ENCODE measurements at places on chromosomes 2 and 18.

GRCh38 chr18:70513502-70514171 is 224.8 kb downstream of the SOCS6 start:
- no peak for DNase-seq

DNA sequence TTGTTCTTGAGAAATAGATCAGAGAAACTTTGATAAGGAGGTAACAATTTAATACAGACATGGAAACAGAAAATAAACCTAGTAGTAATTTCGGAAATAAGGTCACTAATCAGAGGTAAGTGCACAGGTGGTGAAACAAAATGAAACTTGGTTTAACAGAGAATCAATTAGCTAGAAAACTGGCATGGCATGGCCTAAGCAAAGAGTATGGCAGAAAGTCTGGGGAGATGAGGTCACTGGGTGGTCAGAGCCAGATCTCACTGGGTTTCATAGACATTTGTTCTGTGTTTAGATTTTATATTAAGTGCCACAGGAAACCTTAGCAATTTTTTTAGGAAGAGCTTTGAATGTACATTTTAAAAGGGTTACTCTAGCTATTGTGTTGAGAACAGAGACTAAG is 1216.0 kb upstream of the PIK3C3 start:
- no peak for DNase-seq

DNA sequence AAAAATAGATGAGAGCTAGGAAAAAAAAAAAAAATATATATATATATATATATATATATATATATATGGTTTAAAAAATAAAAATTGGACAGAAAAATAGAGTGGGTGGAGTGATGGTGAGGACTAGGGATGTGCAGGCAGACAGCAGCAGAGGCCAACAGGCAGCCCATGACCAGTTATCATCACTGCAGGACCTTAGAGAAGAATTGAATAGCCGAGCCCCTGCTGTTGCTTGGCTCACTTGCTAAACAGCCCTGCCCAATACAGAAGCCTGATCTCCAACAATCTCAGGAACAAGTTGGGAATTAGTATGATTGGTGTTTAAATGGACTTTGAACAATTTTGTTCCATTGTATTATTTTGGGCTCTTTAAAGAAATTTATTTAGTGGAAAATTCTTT is 967.5 kb upstream of the PIK3C3 start:
- DNase-seq: no peak

DNA sequence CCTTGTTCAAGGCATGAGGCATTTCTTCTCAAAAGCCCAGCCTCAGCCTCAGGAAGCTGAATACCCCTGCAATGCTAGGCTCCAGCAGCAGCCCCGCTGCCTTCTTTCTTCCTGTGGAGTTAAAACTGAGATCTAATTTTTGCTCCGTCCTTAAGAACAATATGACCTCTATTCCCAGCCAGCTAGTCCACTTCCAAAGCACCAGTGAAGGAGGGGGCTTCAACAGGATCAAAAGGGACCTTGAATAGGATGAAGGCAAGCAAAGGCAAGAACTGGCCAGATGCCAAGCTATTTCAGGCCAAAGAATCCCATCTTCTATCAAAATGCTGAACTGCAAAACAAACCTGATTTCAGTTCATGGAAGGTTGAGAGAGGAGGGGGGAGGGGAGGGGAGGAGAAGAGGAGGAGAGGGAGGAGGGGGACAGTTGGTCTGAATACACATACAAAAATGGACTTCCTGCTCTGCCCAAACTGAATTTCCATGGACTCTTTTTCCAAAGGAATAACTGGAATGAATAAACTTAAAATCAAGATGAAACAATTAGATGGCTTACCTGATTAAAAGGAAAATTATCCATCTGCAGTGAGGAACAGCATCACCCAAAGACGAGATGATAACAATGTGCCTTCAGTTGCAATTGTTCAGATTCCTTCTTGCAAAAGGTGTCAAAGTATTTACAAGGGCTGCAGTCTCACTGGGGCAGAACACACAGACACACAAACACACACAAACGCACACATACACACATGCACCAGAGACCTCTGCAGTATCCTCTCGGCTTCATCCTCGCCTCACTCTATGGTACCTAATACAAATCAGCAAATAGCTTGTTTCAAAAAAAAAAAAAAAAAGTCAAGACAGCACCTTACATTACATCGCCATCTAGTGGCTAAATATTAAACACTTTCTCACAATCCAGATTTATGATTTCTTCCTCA is at the start of gene SCN1A:
Gene SCN1A, minus strand, starts transcription at position 804 of the 939 bp plus-strand sequence. CDS start 54,399 bp downstream, outside the sequence.
- DNase-seq: no peak

- DNase-seq: no peak
These were observed 37.5 kb upstream of the CAB39 start for GRCh38 chr2:230674966-230675672.

- DNase-seq: no peak
These were observed 121.5 kb downstream of the RTN4 start for GRCh38 chr2:54928719-54929118.

DNA sequence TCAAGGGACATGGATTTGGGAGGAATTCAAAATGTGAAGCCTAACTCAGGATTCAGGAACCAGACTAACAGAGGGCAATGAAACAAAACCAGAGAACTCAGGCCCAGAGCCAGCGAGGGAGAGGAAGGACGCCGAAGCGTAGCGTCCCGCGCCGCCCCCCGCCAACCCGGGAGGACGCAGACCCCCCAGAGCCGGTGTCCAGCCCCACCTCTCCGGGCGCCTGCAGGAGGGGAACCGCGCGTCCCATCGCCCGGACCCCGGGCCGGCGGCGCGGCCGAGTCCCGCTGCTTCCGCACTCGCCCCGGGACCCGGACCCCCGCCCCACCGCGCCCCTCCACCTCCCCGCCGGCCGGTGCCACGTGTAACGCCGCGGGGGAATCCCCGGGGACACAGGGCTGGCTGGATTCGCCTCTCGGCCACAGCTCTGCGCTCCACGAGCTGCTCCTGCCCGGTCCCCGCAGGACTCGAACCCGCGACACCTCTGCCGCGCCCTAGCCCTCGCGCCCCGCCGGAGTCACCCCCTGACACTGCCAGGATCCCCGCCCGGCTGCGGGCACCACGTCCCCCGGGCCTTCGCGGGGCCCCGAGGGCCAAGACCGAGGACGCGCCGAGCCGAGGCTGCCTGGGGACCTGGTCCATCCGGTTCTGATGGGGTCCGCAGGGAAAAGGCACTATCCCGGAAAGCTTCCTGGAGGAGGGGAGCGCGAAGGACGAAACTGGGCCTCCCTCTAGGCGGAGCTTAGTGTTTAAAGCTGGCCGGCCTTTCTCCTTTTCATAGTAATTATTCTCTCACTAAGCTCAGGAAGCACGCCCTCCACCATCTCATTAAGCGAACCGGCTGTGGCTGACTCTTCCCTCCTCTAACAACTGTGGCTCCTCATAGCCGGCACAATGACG is 40.4 kb upstream of the FAM124B start:
- DNase-seq: peak; percentile 57

DNA sequence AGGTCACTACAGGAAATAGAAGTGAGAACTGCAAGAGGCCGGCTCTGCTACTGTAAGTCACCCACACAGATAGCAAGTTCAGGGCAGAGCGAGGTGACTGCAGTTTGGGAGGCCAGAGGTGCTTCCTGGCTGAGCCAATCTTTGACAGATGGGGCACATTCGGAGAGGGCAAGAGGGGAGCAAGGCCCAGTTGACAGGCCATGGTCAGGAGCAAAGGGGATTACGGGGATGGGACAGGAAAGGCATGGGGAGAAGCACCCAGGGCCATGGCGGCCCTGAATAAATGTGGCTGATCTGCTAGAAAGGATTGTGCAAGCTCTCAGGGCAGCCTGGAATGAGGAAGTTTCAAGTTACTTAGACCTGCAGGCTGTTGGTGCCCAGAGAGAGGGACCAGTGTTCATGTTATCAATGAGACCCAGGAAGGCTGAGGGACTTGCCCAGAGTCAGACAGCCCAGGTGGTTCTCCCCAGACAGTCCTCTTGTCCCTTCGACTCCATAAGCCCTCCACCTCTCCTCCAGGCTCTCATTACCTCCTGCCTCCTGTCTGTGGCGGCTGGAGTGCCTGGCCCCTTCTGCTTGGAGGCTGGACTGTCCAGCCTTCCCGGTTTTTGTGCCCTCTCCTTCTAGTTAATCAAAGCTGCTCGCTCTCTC is 123.3 kb downstream of the CTIF start:
- DNase-seq: peak; percentile 44

DNA sequence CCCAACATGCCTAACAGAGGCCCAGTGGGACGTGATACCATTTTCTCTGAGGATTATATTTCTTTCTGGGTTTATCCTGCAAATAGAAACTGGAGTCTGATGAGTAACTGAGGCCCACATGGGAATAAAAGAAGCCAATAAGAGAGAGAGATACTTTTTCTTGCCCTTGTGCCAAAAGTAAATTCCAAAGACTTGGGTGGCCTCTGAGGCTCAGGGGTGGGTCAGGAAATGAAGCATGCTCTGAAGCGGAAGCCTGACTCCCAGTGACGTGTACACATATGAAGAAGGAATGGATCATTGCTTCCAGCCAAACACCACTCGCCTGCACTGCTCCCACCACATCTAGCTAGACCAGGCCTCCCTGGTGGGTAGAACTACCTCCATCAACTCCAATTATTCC is 273.6 kb upstream of the NCKAP5 start:
- no peak for DNase-seq
